ENCODE measurements at places on chromosomes 1 and 21.

- no peak for DNase-seq
Measured at GRCh38 chr1:17907999-17908398, 152.9 kb downstream of the ACTL8 start.

- DNase-seq: no peak
Measured at GRCh38 chr21:30057108-30057507, 109.5 kb downstream of the CLDN17 start.

DNA sequence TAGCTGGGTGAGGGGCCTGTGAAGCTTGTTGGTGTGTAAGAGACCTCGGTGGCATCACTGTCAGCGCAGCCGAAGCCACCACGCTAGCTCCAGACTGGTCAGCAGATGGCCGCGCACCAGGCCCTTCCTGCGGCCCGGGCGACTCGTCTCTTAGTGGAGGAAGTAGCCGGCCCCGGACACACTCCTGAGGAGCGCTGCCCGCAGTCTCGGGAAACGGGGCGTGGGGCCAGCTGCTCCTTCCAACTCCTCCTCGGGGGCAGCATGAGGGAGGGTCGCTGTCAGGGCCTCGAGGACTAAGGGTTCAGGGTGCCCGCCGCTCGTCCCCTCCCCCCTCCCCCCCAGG, 20.4 kb downstream of the H3-3A start:
- DNase-seq: peak; percentile 43

DNA sequence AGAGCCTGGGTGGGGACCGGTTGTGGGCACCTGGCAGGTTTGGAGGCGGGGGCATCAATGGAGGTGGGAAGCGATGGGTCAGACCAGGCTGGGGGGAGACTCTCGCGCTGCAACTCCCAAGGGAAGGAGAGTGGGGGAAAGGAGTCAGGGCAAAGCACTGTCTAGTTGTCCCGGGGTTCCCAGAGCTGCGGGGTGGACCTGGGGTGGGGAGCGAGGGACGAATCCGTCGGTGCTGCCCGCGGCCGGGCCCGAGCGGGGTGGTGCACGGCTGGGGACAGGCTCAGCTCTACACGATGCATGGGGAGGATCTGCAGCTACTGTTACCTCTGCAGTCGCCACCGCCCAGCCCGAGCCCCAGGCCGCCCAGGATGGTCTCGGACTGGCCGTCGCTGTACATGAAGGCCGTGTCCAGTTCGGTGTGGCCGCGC, 427 bp downstream of the AKR7A2 start:
- no peak for DNase-seq

- no peak for DNase-seq
Measured at GRCh38 chr1:14901371-14901954, 252.1 kb upstream of the TMEM51 start.

DNA sequence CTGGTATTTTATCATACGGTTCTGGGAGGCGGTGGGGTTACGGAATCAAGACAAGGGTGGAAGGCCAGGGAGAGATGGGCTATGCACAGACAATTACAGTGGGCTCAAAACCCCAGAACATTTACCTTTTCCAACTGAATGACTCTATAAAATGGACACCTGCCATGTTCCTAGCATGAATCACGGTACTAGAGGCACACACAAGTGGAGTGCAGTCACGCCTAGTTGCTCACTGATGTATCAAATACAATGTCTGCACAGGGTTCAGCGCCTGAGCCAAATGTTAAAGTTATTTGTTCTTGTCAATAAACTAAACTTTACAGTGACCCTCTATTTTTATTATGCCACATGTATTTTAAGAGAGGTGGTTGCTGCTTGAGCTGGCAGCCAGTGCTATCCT, 121.4 kb downstream of the ATG4C start:
- no peak for DNase-seq

DNA sequence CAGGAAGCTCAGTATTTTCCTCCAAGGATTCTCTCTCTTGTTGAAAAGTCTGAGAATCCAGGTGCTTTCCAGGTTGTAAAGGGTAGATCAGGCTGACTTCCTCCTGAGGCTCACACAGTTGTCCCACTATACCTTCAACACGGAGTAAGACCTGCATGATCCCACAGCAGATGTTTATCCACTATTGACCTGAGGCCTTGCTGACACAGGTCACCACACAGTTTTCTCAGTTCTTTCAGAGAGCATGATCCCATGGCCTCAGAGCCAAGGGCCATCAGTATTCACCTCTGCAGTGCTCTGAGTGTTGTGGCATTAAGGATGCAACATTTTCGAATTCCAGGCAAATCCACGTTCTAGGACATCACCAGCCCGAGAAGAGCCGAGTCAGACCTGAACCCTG, 60.5 kb upstream of the ABCD3 start:
- no peak for DNase-seq

DNA sequence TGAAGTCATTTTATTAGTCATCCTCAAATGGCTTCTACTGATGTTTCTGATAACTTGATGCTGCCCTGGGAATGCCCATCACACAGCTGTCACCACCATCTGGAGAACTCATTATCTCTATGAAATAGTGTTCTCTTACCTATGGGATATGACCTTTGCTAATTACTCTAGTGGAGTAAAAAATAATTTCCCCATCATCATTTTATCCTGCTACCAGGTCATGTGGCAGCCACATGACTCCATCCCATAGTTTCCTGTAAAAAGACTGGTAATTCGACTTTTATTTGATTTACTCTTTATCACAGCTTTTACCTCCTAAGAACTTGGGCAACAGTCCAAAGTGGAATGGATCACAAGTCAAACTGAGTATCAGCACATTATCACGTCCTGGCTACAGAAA, 76.1 kb upstream of the USP25 start:
- no peak for DNase-seq

- no peak for DNase-seq
Measured at GRCh38 chr1:217191441-217191840, 439.4 kb downstream of the GPATCH2 start.

DNA sequence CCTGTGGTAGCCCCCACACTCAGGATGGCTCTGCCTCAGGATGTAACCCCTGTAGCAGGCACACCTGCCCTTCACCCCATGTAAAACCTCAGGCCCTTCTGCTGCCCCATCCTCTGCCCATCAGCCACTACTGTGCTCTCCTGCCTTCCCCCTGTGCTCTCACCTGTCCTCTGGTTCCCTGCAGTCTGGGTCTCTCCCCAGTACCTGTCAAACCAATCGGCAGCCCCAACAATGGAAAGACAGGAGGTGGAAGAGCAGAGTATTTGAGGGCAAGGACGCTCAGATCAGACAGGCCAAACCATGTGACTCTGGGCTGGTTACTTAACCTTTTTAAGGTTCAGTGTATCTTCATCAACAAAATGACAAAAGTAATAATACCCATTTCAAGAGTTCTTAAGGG, 30.9 kb downstream of the SMIM12 start:
- DNase-seq: no peak

DNA sequence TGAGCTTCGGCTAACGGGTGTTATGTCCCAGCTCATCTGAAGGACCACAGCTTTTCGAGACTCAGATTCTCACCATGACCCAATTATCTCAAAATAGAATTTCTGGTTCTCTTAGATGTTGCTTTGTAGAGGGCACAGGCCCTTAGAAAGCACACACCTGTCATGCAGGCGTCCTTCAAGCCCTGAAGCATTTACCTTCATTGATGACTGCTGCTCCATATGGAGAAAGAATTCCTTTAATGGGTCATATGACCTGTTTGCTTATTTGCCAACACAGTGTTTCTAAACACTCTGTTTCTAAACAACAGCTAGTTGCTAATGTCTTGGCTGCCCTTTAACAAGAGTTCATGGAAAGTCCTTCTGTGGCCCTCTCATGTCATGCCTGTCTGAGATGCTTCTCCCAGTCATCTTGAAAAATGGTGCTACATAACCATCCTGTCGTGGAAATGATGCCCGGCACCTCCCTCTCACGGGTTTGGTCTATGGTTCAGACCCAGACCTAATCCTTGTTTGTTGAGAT, 495.7 kb downstream of the KIF26B start:
- DNase-seq: no peak

- DNase-seq: no peak
Measured at GRCh38 chr1:90347366-90347765, 352.5 kb downstream of the ZNF326 start.

GRCh38 chr1:17929224-17929623, 174.1 kb downstream of the ACTL8 start:
- DNase-seq: no peak

DNA sequence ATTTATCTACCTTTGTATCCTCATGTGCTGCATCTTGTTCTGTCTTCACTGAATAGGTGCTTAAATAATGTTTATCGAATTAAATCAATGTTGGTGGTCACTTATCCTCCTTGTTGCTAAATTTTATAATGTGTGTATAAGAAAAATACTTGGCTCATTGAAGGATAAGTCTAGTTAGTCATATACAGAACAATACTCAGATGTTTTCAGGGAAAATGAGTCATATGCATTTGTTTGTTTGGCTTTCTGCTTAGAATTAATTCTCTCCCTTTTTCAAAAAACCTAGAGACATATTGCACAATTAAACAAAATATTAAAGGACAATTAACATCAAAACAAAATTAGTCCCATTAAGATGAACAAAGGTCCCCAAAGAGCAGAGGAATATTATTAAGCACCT, 89.0 kb downstream of the UBE2U start:
- peak; percentile 13 for DNase-seq

GRCh38 chr1:198179556-198179981, 22.8 kb downstream of the NEK7 start:
- DNase-seq: peak; percentile 45

DNA sequence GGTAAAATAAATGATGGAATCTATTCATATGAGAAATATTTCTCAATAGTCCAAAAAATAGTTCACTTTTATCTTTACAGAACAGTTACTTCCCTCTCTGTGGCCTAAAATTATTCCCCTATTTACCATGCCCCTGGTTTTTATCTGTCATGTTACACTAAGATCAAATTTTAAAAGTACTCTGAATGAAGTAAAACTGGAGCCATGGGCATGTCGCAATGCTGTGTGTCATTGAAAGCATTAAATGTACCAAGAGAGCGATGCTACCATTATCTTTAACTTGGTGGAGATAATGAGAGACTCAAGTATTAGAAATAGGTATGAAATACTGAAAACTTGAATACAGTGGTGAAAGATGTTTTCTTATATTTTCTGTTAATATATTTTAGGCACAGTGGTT, 146.2 kb downstream of the KCNT2 start:
- DNase-seq: peak; percentile 9

DNA sequence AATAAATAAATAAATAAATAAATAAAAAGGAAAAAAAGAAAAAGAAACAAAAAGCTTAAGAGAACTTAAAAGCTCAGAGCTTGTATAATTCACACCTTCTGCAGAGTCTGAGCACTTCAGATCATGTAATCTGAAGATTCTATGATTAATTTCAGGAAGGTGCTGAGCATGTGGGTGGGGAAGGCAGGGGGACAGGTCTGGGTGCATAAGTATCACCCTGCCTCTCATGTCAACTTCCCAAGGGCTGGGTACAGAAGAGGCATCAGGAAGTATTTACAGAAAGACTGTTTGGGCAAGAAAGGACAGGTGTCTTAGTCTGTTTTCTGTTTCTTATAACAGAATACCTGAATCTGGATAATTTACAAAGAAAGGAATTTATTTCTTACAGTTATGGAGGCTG, 20.4 kb upstream of the PADI2 start:
- no peak for DNase-seq

DNA sequence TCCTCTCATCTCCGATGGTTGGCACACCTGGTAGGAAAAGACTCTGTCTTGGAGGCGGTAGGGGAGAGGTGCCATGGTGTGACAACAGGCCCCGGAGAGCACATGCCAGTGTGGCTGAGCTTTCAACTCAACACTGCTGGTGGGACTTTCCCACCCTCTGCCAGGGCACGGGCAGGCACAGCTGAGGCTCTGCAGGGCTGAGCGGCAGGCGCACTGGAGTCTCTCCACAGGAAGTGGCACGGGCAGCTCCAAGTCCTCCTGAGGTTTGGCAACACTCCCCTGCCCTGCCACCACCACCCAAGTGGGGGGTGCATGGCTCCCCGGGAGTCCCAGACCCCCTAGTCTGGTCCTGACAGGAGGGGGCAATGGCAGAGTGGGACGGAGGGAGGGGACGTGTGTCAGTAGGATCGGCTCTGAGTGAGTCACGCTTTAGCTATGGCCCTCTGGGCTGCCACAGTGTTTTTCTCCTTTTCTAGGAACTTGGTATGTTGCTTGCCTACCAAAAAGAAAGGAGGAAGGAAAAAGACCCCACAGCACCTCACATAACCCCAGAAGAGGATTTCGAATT, 27.3 kb upstream of the EVA1B start:
- peak; percentile 74 for DNase-seq

GRCh38 chr1:28509705-28510272, 3.9 kb downstream of the RCC1 start:
- peak; percentile 57 for DNase-seq

- DNase-seq: no peak
Measured at GRCh38 chr1:244157731-244158438, 106.8 kb downstream of the ZBTB18 start.

GRCh38 chr1:72037745-72038343, 244.5 kb downstream of the NEGR1 start:
- DNase-seq: peak; percentile 59

GRCh38 chr1:28132171-28133167, 44.0 kb downstream of the PTAFR start:
- DNase-seq: no peak

GRCh38 chr1:78101514-78101913, 55.7 kb downstream of the GIPC2 start:
- DNase-seq: peak; percentile 97

GRCh38 chr1:70966018-70966638, 81.5 kb downstream of the PTGER3 start:
- peak; percentile 25 for DNase-seq

DNA sequence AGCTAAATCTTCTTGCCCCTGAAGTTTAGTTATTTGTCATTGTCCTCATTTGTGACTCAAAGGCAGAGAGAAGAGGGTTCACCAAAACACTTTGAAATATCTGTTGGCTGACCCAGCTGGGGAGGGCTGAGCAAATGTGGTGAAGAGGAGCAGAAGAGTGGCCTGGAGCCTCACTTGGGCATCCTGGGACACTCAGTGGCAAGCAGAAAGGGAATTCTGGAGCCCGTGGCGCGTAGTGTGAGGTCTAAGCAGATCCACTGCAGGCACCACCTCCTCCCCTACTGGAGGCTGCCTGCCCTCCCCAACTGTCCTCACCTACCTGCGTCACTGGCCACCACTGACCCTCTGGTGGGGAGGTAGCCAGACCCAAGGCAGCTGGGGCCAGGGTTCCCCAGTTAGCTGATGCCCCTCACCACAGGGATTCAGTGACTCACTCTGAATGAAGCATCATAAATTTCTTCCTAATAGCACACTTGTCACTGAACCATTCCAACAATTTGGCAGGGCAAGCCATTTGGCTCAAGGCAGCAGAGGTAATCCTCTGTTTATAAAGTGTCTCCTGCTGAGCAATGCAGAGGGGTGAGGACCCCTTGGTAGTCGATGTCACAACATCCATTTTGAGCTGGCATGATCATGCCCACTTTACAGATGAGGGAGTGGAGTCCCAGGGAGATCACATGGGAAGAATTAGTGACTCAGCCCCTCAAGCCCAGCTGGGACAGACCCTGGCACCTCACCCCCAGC, 80.3 kb downstream of the NENF start:
- no peak for DNase-seq

GRCh38 chr1:204319462-204319861, 40.3 kb downstream of the PLEKHA6 start:
- peak; percentile 68 for DNase-seq
